ENCODE measurements at places on chromosomes 2 and 18.
A peak's percentile ranks its signal among the peaks of the same experiment; 100 is the strongest.

DNA sequence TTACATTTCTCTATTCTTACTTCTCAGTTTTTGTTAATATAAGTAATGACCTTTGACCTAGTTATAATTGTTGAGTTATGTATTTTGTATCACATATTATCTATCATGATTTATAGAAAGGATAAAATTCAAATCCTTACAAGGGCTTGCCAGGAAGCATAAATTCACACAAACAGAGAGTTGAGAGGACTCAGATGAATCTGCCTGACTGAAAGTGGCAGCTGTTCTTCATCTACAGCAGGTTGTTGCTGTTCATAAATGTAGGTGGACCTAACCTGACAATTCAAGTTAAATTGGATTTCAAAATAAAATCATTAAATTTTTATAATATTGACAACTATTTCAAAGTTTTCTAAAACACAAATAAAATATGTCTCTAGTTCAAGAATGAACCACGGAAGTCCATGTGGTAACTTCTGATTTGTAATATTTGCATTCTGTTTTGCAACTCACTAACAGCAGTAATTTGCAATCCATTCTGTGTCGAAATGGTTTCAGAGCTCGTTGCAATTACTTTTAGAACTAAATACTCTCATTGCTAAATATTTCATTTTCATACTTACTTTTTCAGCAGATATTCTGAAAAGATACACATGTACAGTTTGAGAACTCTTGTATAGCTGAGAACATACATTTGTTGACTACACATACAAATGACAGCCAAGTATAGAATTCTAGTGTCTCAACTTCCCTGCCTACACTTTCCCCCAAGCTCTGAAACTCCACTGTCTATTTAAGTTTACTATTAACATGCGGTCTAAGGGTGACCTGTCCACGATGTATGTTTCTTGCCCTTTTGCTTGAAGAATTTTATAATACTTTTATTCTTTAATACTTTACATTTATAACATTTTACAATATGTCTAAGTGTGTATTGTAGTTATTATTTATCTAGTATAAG is 25.7 kb downstream of the SCN7A start:
- DNase-seq = no peak

DNA sequence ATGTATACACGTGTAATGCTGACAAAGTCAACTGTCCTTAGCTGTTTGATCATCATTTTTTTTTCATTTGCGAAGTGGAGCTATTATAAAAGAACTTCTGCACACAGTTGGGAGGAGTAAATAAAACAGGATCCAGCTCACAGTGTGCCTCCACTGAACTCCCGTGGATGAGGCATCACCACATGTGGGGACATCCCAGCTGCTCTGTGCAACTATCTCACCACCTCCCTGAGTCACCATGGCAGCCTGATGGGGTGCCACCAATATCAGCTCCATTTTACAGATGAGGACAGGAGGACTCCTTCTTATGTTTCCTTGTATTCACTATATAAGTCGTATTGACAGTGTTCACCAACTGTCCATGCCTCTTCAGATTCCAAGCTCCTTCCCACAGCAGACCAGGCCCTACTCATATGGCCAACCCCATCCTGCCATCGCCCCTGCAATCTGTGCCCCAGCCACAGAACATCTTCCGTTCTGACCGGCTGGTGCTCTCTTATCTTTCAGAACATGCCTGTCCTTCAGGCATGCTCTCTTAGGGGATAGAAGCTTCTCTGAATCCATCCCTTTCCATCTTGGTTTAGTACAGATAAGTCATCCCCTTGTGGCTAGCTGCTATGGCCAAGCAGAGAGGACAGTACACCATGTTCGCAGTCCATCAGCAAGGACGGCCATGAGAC is 288.1 kb downstream of the RNF144A start:
- no peak for DNase-seq

DNA sequence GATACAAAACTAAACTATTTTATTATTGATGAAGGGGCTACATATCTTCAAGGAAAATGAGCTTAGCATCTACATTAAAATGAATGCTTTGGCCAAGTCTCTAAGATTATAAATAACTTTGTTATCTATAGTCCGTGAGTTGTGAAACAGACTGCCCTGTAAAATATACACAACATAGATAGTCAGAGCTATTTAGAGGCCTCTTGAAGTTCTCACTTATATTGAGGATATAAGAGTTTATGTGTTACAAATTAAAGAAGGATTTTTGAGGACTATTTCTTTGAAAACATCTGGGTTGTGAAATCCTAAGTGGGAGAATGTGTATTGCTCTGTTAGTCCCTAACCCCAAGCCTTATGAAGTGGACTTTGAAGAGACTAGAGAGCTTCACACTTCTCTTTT is 292.0 kb upstream of the CDH2 start:
- no peak for DNase-seq

- DNase-seq = no peak
Measured at GRCh38 chr18:55166260-55166598, 207.0 kb upstream of the CCDC68 start.

GRCh38 chr2:56749152-56749752 is 565.5 kb downstream of the CCDC85A start:
- DNase-seq = peak; percentile 21
